ENCODE measurements at places on chromosomes 3 and 15.

DNA sequence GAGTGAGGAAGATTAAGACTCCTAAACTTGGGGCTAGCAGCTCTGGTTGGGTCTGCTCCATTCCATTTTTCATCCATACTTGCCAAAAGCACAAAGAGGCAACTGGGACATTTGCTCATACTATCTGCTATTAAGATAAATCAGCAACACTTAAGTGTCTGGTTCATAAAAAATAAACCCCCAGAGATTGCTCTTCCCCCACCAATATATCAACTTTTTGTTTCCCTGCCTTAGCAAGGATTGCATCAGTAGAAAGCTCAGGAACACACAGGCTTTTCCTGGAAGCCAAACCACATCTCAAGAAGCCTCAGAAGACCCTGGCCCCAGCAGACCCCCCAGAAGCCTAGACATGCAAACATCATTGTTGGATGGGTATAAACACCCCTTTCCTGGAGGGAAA is 232.4 kb upstream of the WNT5A start:
- no peak for DNase-seq

DNA sequence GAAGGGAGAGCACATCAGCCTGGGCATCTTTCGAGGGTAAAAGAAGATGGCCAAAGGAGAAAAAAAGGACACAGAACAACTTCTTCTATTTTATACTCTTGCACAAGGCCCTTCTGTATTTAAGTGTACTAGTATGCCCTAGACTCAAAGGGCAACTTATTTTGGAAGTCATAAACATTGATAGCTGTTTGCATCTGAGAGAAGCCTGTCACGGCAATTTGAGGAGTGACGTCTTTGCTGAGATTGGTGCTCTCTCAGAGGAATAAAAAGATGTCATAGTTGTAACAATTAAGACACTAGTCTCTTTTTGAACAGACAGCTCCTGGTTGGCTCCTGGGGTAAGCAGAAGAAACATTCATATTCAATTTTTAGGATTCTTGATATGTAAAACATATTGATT is 260.4 kb upstream of the TTC14 start:
- no peak for DNase-seq

GRCh38 chr15:68733666-68734065 is 87.0 kb downstream of the ANP32A start:
- peak; percentile 59 for DNase-seq

DNA sequence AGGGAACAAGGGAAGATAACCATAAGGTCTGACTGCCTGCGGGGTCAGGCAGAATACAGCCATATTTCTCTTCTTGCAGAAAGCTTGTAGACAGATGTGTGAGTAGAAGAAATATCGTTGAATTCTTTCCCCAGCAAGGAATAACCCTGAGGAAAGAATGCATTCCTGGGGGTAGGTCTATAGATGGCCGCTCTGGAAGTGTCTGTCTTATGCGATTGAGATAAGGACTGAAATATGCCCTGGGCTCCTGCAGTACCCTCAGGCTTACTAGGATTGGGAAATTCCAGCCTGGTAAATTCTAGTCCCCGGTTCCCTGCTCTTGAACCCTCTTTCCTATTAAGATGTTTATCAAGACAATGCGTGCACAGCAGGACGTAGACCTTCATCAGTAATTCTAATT is 15.8 kb upstream of the SST start:
- DNase-seq = no peak

- DNase-seq = no peak
Measured at GRCh38 chr3:162019817-162020216, 523.2 kb downstream of the OTOL1 start.

GRCh38 chr3:126082362-126083137 is 1.4 kb downstream of the SLC41A3 start:
- peak; percentile 28 for DNase-seq

DNA sequence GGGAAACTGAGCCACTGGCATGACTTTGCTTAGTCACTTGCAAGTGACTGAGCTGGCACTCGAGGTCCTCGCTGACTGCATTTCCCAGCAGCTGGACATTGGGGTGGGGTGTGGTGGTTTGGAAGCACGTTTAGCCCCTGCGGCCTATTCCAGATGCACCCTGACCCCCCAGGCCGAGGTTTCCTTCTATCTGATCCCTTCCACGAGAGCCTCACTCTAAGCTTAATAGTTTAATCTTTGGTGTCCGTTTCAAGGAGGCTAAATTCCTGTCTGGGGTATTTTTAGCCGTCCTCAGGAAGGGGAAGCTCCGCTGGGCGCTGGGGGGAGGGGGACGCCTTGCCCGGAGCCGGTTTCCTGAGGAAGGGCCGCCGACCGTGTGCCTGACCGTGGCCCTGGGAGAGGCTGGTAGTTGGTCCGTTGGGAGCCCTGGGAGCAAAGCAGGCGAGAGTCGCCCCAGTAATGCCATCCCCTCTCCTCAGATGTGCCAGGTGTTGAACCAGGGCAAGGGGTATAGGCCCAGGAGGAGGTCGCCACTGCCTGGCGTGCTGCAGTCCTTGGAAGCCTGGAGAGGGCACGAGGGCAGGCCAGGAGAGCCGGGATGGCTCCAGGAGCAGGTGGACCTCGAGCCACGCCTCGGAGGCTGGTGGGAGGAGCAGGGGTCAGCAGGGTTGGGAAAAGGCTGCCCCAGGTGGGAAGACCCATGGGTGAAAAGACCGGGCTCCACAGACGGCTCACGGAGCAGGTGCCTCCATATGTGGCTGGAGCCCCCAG is 37.2 kb downstream of the IDH2 start:
- no peak for DNase-seq

DNA sequence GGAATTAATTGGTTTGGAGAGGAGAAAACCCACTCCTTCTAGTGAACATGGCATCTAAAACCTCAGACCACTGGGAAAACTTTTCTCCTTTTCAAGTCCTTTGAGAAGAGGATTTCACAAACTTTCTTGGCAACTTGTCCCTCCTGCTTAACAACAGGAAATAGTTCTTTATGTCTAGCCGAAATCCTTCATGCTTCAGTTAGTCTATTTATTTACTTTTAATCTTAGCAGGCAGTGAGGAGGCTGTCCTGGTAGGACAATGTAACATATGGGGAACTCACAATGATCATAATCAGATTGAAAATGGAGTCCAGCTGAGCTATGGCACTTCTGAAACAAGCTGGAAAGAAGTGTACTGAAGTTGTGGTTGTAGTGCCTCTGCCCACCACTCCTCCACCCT is 50.6 kb downstream of the KY start:
- no peak for DNase-seq

DNA sequence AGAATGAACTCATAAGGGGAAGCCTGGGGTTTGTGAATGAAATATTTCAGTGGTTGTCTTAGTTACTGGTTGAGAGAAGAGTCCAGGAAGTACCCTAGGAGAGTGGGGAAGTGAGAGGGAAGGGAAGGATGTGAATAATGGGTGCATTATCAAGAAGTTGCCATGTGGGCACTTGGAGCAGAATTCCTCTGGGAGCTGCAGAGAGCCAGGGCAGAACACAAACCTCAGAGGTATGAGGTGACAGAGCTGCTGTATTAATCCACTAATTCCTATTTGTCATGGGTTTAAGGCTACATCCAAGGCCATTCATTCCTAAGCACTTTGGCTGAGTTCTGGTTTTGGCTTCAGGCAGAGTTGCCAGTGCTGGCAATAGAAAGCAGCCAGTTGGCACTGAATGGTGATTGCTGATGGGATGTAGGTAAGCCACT is 29.0 kb downstream of the NDUFB4 start:
- no peak for DNase-seq

DNA sequence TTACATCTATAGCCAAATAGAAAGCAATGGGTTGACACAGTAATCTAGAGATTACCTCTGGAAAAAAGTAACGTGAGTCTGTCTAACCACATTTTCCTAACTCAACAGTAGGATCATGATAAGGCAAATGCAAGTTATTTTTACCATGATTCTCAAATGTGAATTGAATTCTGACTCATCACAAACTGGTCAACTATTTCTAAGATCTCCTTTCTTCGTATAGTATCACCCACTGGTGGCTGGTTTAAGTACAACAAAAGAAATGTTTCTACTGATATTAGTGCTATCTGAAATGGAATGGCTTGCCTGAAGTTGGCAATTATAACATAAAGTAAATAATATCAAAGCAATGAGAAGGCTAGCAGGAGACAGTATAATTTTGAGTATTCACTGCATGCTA is 102.2 kb downstream of the ABI3BP start:
- peak; percentile 16 for DNase-seq

GRCh38 chr3:69212411-69213160 is 90.2 kb upstream of the LMOD3 start:
- peak; percentile 39 for DNase-seq

GRCh38 chr3:187942658-187943241 is 197.5 kb upstream of the BCL6 start:
- no peak for DNase-seq

GRCh38 chr3:24428481-24428880 is 66.2 kb downstream of the THRB start:
- no peak for DNase-seq

DNA sequence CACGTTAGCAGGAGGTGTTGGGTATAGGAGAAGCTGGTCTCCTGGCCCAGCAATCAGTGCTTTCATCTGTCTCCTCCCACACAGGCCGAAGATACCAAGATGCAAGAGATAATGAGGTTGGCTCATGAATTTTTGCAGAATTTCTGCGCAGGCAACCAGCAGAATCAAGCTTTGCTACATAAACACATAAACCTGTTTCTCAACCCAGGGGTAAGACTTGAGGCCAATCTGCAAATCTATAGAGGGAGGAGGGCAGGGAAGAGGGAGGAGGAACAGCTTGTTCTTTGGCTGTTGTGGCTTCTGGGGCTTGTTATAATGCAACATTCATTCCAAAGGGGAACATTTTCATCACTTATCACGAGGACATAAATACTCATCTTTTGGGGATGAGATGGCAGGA is 195.3 kb downstream of the ITPR1 start:
- no peak for DNase-seq

DNA sequence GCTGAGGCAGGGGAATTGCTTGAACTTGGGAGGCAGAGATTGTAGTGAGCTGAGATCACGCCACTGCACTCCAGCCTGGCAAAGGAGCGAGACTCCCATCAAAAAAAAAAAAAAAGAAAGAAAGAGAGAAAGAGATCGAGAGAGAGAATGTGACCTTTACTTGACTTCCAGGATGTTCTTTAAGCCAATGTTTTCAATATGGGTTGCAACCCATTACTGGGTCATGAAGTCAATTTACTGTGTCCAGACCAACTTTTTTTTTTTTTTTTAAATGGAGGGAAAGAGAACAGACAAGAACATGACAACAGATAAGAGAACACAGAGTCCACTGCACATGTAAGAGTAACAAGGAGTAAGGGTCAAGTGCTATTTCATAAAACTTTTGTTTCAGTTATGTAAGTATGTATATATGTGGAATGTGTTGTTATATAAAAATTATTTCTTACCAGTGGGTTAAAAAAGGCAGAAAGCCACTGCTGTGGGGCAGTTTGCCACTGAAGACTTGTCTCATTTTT is 29.8 kb downstream of the RAB8B start:
- DNase-seq = no peak

- DNase-seq = no peak
Measured at GRCh38 chr3:128884992-128885391, 5.6 kb downstream of the ACAD9 start.

DNA sequence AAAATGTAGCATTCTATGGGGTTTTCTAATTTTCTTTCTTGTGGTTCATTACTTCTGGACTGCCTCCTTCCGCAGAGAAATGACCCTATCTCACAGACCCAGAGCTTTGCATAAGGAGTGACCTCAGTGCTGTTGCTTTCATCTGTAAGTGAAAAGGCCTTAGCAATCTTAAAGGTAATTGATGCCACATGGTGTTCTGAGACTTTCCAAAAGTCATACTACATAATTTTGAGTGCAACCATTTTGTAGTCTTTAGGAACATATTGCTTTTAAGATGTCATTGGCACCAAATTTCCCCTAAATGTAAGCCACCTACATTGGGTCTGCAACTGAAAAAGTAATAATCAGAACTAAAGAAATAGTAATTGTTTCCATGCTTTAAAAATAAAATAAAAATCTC is 9.2 kb upstream of the HHLA2 start:
- DNase-seq = no peak

- DNase-seq = no peak
Measured at GRCh38 chr3:77887611-77888010, 847.7 kb downstream of the ROBO2 start.

DNA sequence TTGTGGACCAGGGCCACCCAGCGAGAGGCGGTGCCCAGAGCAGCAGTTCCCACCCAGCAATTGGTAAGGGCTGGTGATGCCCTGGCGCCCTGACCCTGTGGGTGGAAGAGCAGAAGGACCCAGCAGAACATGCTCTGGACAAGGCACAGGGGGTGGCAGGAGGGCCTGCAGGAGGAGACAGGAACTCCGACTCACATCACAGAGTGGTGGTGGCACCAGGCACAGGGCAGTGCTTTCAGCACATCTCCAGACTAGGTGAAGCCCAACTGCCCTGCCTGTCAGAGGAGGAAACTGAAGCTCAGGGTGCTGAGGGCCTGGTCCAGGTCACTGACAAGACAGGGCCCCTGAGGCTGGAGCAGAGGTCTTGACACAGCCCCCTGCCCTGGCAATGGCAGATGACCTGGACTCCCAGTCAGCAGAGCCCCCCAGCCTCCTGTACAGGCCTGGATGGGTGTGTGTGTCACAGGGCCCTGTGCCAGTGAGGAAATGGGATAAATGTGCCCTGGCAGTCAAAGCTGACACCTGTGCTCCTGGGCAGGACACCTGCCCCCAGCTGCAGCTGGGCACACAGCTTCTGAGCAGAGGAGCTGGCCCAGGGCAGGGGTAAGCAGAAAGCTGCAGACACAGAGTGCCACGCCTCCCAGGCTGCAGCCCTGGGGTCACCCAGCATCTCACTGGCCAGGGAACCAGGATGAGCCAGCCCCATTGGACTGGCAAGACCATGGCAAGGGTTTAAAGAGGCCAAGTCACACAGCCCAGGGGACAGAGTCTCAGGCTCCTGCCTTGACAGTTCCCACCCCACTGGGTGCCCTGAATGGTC is 11.4 kb downstream of the KLF15 start:
- no peak for DNase-seq

GRCh38 chr15:72907733-72908132 is 124.2 kb upstream of the ADPGK start:
- DNase-seq = peak; percentile 5

DNA sequence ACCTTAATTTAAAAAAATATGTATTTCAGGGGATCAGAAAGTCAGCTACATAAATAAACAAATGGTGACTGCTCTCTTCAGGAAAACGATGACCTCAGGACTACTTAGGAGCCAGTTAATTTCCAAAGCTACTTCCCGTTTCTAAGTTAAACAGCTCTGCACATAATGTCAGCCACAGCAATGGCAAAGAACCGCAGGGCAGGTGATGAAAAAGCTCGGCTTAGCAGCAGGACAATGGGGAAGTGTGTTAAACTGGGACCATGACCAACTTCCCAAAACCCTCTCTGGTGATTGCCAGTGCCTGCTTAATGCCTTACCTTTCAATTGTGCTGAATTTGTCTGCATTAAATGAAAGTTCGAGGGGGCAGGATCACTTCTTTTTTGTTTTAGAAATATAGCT is 258.9 kb downstream of the FHIT start:
- peak; percentile 4 for DNase-seq

DNA sequence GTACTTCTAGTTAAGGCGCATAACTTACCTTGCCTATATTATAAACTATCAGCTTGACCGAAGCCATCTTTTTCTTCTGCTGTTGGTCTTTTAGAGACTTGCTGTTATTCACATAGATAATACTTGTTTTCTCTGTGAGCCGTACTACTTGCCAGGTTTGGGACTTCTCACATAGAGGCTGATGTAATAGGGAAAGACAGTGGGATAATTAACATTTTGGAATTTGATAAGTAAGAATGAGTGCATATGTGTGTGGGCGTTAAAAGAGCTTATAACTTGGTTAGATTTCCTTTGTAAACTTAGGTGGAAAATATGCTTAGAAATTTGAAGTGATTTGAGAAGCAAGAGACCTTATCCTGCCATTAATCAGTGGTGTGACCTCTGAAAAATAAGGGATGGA is 47.8 kb downstream of the FNDC3B start:
- no peak for DNase-seq

- DNase-seq = peak; percentile 28
Measured at GRCh38 chr15:62647843-62648505, 394.6 kb upstream of the TPM1 start.
